Germinal center (tissue), 1 donor: ENCODE measurements at places on chromosomes 1 and 21.
A peak's percentile ranks its signal among the peaks of the same experiment; 100 is the strongest.

DNA sequence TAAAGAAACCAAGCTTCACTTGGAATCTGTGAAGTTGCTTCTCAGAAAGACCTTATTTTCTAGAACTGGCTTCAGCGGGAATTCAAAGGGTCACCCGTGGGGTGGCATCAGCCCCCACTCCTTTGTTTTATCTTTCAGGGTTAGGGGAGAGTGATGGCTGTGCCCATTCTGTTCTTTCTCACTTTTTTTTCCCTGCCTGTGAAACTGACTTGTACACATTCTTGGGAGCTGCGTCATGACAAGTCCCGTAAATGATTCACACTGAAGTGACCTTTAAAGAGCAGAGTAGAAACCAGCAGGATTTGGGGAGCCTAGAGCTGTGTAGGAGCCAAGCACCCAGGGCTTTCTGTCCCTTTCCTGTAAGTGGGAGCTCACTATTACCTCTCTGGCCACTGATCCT is 43.8 kb downstream of the SLC44A3 start:
- no peak for DNase-seq

DNA sequence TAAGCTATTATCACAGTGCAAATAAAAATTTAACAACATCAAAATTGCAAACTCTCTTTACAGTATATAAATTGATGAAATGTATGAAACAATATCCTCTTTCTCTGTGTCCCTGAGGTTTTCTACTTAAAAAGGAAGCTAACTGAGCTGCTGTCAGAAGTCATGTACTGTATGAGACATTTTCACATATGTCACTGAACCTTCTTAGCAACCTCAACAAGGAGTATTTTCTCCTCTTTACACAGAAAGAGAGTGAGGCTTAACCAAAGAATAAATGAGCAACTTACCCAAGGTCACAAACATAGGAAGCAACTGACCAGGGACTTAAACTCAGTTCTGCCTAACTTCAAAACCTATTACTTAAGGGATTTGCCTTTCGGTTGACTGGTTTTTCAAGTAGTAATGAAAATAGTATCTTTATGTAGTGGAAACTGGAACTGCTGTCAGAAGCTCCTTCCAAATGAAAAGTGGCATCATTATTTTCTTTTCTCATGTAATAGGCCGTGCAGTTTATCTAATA is 288.9 kb downstream of the LRRIQ3 start:
- no peak for DNase-seq

DNA sequence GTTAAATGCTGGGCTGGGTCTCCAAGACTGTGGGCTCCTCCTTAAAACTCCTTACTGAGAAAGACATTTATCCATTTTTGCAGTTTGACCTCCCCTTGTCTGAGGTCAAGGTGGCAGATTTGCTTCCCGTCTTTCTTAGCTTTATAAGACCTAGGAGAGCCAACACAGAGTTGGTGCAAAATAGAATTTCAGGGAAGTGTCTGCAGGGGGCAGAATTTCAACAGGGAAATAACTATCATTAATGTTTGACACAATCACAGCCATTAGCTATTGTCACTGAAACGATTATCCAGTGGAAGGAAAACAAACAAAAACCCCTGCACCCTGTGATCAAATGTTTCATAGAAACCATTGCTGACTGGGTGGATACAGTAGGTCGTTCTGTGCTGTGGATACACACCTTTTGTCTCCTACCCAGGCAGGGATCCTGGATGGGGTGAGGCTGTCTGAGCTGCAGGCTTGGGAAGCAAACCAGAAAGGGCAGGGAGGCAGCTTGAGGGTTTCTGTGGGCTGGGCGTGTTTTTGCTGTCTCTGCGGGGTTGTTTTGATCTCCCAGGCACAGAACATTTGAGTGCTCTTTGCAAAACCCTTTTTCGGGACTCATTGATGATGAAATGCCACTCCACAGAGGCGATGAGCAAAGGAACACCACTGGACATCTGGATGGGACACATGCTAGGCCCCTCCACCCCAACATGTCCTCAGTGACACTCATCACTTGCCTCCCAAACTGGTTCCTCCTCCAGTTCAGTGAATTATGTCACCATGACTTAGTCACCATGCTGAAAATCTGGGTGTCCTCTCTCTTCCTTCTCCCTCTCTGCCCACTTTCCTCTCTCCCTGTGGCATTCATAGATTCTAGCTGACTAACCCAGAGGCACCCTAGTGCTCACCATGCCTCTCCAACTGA is 94.2 kb upstream of the SERBP1 start:
- no peak for DNase-seq

DNA sequence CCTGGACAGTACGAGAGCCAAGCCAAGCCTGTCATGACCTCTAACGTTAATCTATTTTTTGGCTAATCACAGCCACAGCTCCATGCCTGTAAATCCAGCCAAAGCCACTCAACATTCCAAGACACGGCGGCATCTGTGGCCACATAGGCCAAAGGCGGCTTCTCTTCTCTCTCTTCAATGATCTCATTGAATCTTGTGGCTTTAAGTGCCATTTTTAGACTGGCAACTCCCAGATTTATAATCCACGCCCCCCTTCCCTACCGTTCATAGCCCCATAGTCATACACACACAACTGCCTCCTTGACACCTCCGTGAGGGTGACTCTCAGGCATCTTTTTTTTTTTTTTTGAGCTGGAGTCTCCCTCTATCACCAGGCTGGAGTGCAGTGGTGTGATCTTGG is 5.7 kb upstream of the SELENON start:
- DNase-seq: no peak

GRCh38 chr1:193265716-193266115 is 79.3 kb upstream of the B3GALT2 start:
- no peak for DNase-seq

DNA sequence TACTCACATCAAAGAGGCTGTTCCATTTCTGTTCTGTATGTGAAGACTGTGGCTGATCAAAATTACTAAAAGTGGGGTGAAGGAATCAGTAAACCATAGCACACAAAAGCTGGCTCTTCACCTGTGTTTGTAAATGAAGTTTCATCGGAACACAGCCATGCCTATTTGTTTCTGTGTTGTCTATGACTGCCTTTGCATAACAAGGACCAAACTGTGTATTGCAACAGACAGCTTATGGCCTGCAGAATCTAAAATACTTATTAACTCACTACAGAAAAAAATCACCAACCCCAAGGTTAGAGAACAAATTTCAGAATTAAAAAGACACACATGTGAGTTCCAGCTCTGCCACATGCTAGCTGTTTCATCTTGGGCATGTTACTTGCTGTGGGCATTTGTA is 163.9 kb downstream of the LYPLAL1 start:
- DNase-seq: no peak

DNA sequence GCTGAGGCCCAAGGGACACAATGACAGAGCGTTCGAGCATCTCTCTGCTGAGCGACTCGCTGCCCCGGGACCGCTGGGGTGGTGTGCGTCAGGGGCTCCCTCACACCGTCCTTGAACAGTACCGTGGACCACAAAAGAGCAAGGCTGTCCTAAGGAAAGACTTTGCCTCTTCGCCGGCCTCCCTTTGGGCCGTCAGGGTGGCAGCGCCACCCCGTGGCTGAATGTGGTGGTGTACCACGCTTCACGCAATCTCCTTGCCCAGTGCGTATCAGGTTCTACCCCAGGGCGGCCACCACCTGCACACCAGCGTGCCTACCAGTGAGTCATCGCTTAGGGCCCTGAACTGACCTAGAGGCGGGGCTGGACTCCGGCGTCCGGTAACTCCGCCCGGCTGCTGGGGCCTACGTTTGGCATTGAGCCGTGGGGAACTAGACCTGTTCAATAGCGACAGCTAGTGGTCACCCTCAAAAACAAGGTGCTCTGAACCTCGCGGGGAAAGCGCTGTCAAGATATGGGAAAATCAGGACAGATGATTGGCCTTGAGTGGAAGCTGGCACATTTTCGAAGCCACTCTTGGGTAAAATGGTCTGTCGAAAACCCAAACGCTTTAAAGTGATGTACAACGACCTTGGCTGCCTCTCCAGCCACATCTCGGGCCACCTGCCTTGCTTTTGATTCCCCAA is 8.1 kb upstream of the TRAF3IP3 start:
- DNase-seq: peak; percentile 82

GRCh38 chr1:230170153-230170547 is 103.1 kb downstream of the GALNT2 start:
- no peak for DNase-seq

DNA sequence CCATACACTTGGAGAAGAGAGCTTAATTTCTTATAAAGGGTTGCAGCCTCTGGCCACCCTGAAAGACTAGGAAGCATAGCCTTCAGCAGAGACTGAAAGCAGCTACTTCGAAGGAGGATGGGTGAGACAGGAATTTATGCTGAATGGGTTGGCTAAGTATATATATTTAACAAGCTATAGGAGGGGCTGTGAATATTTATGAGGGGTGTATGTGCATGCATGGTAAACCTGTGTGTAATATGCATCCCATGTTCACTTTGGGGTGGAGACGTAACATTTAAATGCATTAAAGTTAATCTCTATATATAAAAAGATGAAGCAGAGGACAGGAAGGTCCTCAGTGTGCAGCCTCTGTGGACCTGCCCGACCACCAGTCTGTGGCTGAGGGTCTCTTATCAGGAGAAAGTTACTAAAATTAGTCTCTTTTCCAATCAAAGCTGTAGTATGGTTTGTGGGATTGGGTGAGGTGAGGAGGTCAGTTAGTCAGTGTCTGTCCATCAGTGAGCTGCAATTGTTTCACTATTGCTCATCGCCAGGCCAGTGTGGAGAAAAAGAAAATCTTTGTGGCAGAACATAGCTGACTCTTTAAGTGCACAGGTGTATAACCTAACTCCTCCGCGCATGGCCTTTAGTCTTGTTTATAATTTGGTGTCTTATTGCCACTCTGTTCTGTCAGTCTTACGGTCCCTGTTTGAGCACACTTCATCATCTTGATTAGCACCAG is 35.4 kb upstream of the DSCAM start:
- no peak for DNase-seq
